Small intestine (tissue), 16 donors: ENCODE measurements at places on chromosomes 1 and 21. TPM values are rescaled to one million over a fixed set of nuclear protein-coding genes. Genes with fewer than 3 reads are reported as not detected.

DNA sequence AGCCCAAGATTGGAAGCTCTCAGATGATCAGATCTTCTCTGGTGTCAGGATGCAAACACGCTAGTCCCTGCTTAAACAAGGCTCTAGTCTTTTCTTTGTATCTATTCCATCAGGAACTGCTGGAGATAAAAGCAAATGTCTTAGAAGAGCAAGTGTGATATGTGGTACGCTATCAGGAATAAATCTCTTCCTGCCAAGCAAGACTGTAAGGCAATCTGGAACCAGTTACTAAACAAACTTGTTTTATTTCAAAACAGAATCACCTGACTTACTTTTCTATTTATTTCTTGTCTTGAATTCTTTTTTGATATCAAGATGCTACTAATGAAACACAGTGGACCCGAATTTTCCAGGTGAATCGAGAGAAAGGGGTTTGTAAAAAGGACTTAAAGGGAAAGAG, 139.9 kb upstream of the ZNF644 start:
- no peaks in the 10 kb centered on the region for H3K36me3 ChIP-seq
- no peaks in the 10 kb centered on the region for H3K27me3 ChIP-seq
- no peaks in the 10 kb centered on the region for H3K4me1 ChIP-seq
- no peak for DNase-seq
- no peak overlapping the region for H3K4me3 ChIP-seq

DNA sequence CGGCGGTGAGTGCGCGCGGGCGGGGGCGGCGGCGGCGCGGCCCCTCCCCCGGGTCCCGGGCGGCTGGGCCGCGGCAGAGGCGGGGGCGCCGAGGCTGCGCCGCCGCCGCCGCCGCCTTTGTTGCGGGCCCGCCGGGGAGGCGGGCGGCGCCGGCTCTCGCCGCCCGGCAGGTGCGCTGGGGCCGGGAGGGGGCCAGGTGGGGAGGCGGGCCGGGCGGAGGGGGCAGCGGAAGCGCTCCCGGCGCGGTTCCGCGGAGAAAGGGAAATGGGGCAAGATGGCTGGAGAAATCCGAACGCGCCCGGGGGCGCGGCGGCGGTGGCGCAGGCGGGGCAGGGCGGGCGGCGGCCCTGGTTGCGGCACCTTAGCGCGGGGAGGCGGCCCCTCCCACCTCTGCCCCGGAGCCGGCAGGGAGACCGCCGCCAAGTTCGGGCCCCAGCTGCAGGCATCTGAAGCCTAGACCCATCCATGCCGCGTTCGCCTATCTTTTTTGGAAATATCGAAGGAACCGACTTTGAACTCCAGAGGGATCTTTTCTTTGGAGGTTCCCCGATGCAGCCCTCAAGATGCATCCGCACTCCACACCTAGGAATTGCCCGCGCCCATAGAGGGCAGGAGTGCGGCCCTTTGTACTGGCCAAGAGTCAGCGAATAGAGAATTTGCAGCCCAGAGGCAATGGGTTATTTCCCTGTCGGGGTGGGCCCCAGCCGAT, 479 bp downstream of the POGK start:
- DNase-seq: peak; percentile 79
- no peaks in the 10 kb centered on the region for H3K27me3 ChIP-seq
- peaks cover 4% of the 10 kb centered on the region for H3K36me3 ChIP-seq
- peaks cover 47% of the 10 kb centered on the region for H3K4me1 ChIP-seq

Gene CYP4Z1
- 0.06 TPM for polyA plus RNA-seq

DNA sequence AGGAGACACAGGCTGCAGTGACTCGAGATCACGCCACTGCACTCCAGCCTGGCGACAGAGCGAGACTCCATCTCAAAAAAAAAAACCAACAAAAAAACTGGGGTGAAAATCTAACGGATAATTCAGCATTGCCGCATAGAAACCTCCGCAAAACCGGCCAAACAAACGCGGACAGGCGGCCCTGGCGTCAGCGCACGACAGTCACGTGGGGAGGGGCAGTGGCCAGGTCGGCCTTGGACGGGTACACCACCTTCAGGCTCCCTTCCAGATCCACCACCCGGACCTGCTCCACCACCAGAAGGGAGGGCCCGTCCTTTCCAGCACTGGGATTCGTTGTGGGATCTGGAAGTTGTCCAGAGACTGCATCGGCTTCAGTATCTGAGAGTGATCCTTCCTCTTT, 8.4 kb downstream of the SMIM1 start:
- H3K4me1 ChIP-seq: no peaks in the 10 kb centered on the region
- peaks cover 12% of the 10 kb centered on the region for H3K36me3 ChIP-seq
- no peak for DNase-seq

Gene C1orf141
- polyA plus RNA-seq: not detected

GRCh38 chr1:200795156-200795555, 56.5 kb downstream of the CAMSAP2 start:
- no peaks in the 10 kb centered on the region for H3K27me3 ChIP-seq
- peaks cover 5% of the 10 kb centered on the region for H3K36me3 ChIP-seq
- no peak for DNase-seq
- H3K27ac ChIP-seq: no peak overlapping the region
- no peaks in the 10 kb centered on the region for H3K4me1 ChIP-seq
- H3K4me3 ChIP-seq: no peak overlapping the region

GRCh38 chr1:156276966-156277381, 5.7 kb downstream of the SMG5 start:
- no peak overlapping the region for H3K4me3 ChIP-seq
- peaks cover 5% of the 10 kb centered on the region for H3K4me1 ChIP-seq
- H3K27me3 ChIP-seq: no peaks in the 10 kb centered on the region

GRCh38 chr21:45122432-45123132, 48.2 kb downstream of the ADARB1 start:
- no peaks in the 10 kb centered on the region for H3K4me1 ChIP-seq
- DNase-seq: no peak
- no peak overlapping the region for H3K27ac ChIP-seq
- peaks cover 6% of the 10 kb centered on the region for H3K36me3 ChIP-seq
- H3K4me3 ChIP-seq: no peak overlapping the region

DNA sequence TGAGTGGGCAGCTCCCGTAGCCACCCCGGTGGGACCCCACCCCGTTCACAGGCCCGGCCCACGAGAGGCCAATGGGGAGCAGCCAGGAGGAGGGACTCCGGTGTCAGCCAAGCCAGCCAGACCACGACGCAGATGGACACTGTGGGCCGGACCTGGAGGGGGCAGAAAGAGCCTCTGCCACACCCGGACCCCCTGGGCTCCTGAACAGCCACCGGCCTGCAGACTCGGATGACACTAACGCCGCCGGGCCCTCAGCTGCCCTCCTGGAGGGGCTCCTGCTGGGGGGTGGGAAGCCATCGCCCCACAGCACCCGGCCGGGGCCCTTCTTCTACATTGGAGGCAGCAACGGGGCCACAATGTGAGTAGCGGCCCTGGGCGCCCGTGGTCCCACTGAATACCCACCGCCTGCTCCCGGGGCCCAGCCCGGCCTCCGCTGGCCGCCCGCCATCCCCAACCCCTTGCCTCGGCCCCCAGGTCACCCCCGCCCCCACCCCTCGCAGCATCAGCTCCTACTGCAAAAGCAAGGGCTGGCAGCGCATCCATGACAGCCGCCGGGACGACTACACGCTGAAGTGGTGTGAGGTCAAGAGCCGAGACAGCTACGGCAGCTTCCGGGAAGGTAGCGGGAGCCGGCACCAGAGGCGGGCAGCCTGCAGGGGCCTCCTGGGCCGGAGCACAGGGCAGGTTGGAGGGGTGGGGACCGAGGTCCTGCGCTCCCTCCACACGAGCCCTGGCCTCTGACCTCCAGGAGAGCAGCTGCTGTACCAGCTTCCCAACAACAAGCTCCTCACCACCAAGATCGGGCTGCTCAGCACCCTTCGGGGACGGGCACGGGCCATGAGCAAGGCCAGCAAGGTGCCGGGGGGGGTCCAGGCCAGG, 6.5 kb downstream of the TTLL10 start:
- no peaks in the 10 kb centered on the region for H3K36me3 ChIP-seq
- H3K27me3 ChIP-seq: no peaks in the 10 kb centered on the region
- H3K27ac ChIP-seq: no peak overlapping the region
- no peak overlapping the region for H3K4me3 ChIP-seq
- H3K4me1 ChIP-seq: no peaks in the 10 kb centered on the region

Gene RGS4
- polyA plus RNA-seq: not detected

DNA sequence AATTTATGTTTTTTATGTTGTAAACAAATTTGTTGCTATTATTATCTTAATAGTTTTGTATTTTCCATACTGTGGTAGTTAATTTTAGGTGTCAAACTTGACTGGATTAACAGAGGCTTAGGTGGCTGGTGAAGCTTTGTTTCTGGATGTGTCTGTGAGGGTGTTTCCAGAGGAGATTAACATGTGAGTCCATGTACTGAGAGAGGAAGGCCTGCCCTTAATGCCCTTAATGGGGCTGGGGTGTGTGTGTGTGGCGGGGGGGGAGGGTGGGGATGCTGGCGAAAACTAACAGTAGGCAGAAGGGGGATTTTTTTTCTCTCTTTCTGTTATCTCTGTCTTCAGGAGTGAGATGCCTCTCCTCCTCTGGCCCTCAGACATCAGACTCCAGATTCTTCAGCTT, 1.9 kb downstream of the OR14A16 start:
- no peaks in the 10 kb centered on the region for H3K36me3 ChIP-seq
- no peak for DNase-seq
- no peak overlapping the region for H3K27ac ChIP-seq
- H3K27me3 ChIP-seq: no peaks in the 10 kb centered on the region

- H3K4me1 ChIP-seq: no peaks in the 10 kb centered on the region
- no peak for DNase-seq
- H3K36me3 ChIP-seq: no peaks in the 10 kb centered on the region
- H3K27me3 ChIP-seq: no peaks in the 10 kb centered on the region
Measured at GRCh38 chr1:2966449-2967328, 54.6 kb upstream of the ACTRT2 start.

Gene COL16A1
- polyA plus RNA-seq: 12.3 TPM

GRCh38 chr1:206575165-206575893, 36.9 kb downstream of the EIF2D start:
- H3K27me3 ChIP-seq: no peaks in the 10 kb centered on the region
- H3K36me3 ChIP-seq: no peaks in the 10 kb centered on the region
- H3K27ac ChIP-seq: peak overlapping the region; percentile 49
- DNase-seq: peak; percentile 57

Gene NPPA
- polyA plus RNA-seq: 0.68 TPM

DNA sequence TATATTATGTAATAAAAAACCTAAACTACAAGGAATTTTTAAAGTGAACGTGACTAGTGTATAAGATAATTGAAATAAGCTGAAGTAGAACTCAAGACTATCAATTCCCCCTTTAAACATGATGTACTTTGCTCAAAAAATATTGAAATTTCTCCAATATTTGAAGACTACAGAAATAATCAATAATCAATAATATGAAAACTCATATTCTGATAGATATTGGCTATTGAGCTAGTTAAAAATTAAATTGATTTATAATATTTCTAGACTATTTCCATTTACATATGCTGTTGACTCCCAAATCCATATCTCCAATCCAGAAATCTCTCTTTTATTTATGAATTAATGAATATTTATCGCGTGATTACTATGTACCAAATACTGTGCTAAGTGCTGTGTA, 133.2 kb downstream of the USH2A start:
- H3K4me3 ChIP-seq: no peak overlapping the region
- no peaks in the 10 kb centered on the region for H3K4me1 ChIP-seq
- no peak overlapping the region for H3K27ac ChIP-seq
- no peak for DNase-seq

Gene UTS2
- polyA plus RNA-seq: 0.68 TPM

Gene SMCP
- not detected for polyA plus RNA-seq

GRCh38 chr1:181119093-181119989, 30.8 kb downstream of the IER5 start:
- no peak overlapping the region for H3K27ac ChIP-seq
- DNase-seq: no peak
- H3K36me3 ChIP-seq: no peaks in the 10 kb centered on the region
- H3K4me3 ChIP-seq: no peak overlapping the region

GRCh38 chr1:31095298-31095981, 29.9 kb upstream of the PUM1 start:
- H3K27me3 ChIP-seq: no peaks in the 10 kb centered on the region
- DNase-seq: no peak
- H3K4me1 ChIP-seq: no peaks in the 10 kb centered on the region
- H3K27ac ChIP-seq: no peak overlapping the region
- H3K4me3 ChIP-seq: no peak overlapping the region

- DNase-seq: no peak
- no peak overlapping the region for H3K4me3 ChIP-seq
- peaks cover 31% of the 10 kb centered on the region for H3K4me1 ChIP-seq
- no peaks in the 10 kb centered on the region for H3K36me3 ChIP-seq
- H3K27ac ChIP-seq: no peak overlapping the region
- no peaks in the 10 kb centered on the region for H3K27me3 ChIP-seq
Measured at GRCh38 chr1:41245659-41246058, 3.6 kb upstream of the SCMH1 start.

DNA sequence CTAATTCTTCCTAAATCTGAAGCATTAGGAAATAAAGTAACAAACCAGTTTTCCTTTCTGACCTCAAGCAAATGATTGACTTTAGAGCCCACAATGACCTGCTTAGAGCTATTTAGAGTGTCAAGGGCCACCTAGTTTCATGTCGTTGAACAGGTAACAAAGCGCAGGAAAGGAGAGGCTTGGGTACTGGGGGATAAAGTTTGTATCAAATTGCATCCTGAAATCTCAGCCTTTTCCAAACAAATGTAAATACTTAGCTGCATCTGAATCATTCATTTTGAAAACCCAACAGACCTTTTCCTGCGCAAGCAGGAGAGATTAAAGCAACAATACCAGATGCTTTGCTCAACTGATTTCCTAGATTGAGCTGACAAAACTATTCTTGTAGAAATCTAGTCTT, 121.2 kb downstream of the NRIP1 start:
- no peaks in the 10 kb centered on the region for H3K36me3 ChIP-seq
- H3K27me3 ChIP-seq: no peaks in the 10 kb centered on the region
- DNase-seq: no peak
- H3K27ac ChIP-seq: no peak overlapping the region

DNA sequence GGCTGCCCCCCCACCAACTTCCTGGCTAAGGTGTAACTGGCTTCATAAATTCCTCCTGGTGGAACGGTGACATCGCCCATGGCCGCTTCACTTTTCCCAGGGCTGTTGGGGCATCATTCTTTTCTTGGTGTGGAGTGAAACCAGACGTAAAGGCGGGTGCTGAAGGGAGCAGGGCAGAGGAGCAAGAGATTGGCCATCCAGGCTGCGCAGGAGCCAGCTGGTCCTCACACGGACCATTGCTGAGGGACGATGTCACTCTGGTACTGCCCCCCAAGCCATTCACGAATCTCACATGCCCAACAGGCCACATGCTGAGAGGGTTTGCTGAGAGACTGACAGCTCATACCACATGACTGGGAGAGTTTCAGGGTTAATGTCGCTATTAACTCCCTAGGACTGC, 10.5 kb upstream of the PKP1 start:
- no peak for DNase-seq
- H3K27me3 ChIP-seq: no peaks in the 10 kb centered on the region
- no peak overlapping the region for H3K4me3 ChIP-seq
- peaks cover 5% of the 10 kb centered on the region for H3K4me1 ChIP-seq
- H3K27ac ChIP-seq: no peak overlapping the region

DNA sequence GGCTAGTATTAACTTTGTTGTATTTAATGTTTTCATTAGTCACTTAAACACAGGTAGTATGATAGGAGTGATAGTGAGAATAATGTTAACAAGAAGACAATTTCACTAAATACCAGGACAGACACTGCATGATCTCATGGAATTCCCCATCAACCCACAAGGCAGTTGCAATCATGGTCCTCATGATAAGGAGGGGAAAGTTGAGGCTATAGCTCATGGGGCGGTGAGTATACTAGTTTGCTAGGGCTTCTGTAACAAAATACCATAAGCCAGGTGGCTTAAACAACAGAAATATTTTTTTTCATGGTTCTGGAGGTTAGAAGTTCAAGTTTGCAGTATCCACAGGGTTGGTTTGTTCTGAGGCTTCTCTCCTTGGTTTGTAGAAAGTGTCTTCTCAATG, 115.8 kb downstream of the DSCAM start:
- no peak overlapping the region for H3K27ac ChIP-seq
- no peak for DNase-seq
- H3K27me3 ChIP-seq: no peaks in the 10 kb centered on the region
- H3K4me3 ChIP-seq: no peak overlapping the region

- no peaks in the 10 kb centered on the region for H3K27me3 ChIP-seq
- peak; percentile 26 for DNase-seq
Measured at GRCh38 chr1:217747156-217747769, 116.1 kb downstream of the SPATA17 start.
